ENCODE measurements at places on chromosomes 4 and X.

GRCh38 chr4:38514465-38515146 lies 149.4 kb upstream of the KLF3 start:
- DNase-seq, result no peak

GRCh38 chrX:151393514-151393913 lies 3.5 kb upstream of the VMA21 start:
- peak; percentile 87 for DNase-seq

DNA sequence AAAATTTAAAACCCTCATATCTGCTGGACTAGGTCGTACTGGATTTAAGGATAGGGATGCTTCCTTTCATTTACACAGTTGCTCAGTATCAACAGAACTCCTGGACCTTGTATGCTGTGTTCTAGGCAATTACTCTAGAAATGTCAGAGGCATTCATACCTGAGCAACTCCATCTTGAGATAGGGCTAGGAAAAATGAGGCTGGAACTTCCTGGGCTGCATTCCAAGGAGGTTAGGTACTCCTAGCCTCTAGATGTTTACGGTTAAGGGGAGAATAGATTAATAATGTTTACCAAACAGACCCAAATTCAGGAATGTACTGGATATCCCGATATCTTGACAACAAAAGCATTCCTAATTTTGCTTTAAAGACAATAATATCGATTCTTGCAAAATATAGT lies 84.7 kb upstream of the NLGN4X start:
- DNase-seq, result no peak

DNA sequence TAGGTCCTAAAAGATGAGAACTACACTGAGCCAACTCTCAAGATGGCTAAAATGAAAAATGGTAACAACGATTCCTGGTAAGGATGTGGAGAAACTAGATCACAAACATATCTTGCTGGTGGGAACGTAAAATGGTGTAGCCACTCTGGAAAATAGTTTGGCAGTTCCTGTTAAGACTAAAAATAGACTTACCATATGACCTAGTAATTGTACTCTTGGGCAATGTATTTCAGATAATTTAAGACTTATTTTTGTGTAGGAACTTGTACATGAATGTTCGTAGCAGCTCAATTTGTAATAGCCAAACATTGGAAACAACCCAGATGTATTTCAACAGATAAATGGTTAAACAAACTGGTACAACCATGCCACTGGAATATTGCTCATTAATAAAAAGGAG lies 106.2 kb downstream of the HDAC8 start:
- no peak for DNase-seq

DNA sequence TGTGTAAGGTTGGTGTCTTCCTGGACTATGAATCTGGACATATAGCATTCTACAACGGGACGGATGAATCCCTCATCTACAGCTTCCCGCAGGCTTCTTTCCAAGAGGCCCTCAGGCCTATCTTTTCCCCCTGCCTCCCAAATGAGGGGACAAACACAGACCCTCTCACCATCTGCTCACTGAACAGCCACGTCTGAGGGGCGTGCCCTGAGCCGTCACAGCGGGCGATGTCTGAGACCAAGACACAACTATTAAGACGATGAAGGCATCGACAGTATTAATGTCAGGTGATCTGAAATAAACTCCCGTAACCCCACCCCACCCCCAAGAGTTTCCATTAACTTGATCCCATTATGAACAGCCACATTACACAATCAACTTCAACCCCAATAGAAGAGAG lies 7.9 kb downstream of the TRIML1 start:
- no peak for DNase-seq

DNA sequence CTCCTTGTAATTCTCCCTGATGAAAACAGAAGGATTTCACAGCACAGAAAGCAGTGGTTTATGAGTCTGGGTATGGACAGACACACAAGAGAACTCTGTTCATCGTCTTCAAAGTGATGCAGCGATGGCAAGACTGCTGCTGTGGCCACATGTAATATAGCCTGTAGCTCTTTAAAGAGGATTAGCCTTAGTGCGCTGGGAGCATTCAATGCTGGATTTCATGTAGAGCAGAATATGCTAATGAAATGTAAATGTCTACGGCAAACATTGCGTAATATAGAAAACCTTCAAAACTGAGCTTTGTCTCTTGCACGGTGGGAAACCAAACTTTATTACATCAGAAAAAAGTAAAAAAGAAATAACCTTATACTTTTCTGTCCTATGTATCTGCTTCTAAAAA lies 42.9 kb downstream of the ALPK1 start:
- DNase-seq, result no peak

DNA sequence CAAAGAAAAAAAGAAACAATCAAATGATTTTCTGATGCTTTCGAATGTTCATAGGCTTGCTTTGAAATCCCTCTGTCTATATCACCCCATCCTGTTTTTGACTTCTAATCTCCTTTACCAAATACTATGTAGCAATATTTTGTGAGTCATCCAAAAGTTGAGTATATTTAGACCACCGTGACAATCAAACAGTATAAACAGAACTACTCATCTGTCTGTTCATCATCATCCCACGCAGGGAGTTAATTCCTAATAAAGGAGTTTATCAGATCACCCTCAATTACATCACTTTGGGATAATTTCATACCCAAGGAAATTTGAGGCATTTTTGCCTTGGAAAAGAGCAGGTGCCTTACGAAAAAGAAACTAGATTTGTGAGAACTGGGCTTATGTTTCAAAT lies 212.9 kb downstream of the CBR4 start:
- DNase-seq, result no peak

DNA sequence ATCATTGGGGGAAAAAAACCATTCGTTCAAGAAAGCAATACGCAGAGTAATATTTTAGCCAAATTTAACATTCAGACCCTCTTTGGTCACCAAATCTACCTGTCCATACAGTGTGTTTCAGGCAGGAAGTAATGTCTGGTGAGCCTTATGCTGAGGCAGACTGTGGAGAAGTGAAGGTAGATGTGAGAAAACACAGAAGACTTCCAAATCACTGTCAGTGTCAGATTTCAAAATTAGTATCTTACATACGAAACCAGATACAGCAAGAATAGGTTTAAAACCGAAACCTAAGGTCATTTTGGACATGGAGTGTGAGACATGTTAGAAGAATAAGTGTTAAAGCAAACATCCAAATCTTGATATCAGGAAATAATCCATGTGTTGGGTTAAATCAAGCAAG lies 664.5 kb upstream of the HTR2C start:
- no peak for DNase-seq

DNA sequence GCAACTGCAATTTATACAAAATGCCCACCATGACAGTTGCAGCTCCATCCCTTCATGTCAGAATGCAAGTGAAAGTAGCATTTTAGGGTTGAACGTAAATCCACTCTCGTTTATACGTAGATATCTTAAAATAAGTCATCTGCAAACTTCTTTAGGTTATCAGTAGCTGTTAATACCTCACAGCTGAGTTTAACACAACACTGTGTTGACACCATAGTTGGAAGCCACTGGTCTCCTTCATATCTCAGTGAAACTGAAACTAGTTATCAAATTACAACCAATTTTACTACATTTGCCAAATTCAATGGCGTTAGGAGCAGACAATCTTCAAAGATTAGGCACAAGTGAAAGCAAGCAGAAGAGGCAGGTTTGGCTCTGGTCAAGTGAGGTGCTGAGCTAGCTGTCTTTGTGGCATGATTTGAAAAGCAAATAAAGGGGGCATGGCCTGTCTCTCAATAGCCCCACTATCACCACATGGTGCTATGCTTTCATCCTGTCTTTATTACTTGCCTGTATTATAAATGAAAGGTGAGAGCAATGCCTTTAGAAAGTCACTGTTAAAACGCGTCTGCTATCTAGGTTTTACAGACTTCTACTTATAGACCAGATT lies 12.3 kb downstream of the PPP3CA start:
- no peak for DNase-seq

DNA sequence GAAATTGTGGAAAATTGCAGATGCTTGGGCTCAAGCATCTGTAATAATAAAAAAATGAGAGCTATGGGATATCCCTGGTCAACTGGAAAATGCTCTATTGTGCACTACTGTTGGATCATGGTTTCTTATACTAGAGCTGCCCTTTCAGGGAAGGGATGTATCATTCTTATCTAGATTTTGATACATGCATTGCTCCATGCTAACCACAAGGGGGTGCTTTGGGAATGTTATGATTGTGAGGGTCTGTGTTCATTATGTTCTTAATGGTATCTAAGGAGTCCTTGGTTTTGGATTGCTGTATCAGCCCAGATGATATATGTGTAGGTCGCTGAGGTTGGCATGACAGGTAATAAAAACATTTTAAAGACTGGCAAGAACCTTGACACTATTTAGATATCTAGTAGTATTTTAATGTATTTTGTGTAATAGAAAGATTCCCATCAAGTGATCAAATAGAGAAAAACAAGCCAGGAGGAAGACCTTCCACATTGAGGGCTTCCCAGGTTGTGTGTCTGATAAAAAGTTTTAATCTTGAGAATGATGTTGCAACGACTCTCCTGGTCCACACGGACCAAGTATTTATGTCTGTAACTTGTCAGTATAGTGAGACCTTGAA lies 49.2 kb upstream of the TLR2 start:
- peak; percentile 20 for DNase-seq

GRCh38 chr4:26459054-26459755 lies 31.1 kb downstream of the CCKAR start:
- DNase-seq, result no peak

GRCh38 chr4:128168701-128169100 lies 107.6 kb downstream of the LARP1B start:
- no peak for DNase-seq

GRCh38 chr4:119748853-119749252 lies 120.2 kb upstream of the PDE5A start:
- DNase-seq, result no peak

GRCh38 chr4:77079281-77079680 lies 3.5 kb upstream of the CCNI start:
- no peak for DNase-seq

DNA sequence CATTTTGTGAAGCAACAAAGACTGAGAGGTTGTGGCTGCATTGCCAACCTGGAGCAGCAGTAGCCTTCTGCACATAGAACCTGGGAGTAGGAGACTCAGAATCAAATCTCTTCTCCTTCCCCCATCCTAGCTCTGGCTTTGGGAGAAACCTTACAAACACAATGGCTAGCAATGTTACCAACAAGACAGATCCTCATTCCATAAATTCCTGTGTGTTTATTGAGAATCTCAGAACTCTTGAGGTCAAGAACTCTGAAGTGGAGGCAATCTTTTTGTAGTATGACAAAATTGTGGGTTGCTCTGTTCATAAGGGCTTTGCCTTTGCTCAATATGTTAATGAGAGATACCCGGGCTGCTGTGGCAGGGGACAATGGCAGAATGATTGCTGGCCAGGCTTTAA lies 406.7 kb upstream of the SPANXN1 start:
- no peak for DNase-seq
